ENCODE measurements at places on chromosomes 2 and 18.

- DNase-seq = no peak
Measured at GRCh38 chr2:3296182-3296972, 81.2 kb downstream of the EIPR1 start.

DNA sequence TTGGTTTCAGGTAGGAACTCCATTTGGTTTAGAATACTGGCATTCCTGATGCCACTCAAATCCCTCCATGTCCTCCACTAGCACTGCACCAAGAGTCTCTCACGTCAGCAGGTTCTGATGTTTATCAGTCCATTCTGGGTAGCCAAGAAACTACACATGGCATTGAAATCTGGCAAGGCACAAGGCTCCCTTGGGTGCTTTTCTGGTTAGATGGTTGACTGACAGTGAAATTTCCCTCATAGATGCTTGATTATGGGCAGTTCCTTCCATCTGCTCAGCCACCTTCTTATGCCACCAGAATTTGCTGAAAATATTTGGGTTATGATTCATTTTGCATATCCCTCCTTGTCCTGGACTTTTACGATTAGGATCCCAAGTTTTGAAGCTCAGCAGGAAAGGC, 32.6 kb downstream of the EDAR start:
- no peak for DNase-seq

GRCh38 chr2:142755191-142755590, 122.3 kb upstream of the KYNU start:
- no peak for DNase-seq

DNA sequence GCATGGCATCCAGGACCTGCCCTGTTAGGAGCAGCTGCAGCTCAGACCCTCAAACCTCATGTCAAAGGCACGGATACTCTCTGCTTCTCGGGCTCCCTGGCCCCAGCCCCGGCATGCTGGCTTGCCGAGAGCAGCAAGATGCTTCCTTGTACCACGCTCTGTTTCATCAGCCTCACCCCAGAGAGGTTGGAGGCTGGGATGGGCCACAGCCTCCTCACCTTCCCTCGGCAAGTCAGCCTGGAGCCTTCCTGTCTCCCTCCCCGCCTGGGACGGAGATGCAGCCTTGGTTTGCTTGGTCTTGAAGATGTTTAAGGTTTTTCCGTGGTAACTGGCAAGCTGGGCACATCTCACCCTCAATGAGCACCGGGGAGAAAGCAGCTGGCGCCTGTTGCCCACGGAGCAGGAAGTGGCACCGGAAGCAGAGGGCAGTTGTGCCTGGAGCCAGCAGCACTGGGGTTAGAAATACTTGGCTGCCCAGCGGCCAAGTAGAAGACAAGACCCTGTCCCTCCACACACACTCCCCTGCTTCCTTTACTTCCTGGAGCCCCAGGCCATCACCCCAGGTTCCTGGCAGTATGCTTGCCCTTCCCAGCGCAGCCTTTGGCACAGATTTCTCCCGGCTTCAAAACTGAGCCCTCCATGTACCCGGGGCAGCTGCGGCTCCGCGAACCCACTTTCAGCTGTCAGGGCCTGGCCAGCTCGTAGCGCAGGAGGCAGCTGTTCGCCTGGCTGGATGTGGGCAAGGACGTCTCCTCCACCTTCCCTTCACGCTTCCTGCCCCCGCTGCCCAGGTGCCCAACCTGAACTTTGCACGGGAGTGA, 17.4 kb downstream of the FBLN7 start:
- no peak for DNase-seq

GRCh38 chr2:188701836-188702235, 272.3 kb upstream of the COL3A1 start:
- peak; percentile 23 for DNase-seq

GRCh38 chr2:68238955-68239822, 13.1 kb downstream of the PPP3R1 start:
- peak; percentile 54 for DNase-seq

GRCh38 chr18:58453913-58454317, 175.0 kb downstream of the ALPK2 start:
- no peak for DNase-seq

DNA sequence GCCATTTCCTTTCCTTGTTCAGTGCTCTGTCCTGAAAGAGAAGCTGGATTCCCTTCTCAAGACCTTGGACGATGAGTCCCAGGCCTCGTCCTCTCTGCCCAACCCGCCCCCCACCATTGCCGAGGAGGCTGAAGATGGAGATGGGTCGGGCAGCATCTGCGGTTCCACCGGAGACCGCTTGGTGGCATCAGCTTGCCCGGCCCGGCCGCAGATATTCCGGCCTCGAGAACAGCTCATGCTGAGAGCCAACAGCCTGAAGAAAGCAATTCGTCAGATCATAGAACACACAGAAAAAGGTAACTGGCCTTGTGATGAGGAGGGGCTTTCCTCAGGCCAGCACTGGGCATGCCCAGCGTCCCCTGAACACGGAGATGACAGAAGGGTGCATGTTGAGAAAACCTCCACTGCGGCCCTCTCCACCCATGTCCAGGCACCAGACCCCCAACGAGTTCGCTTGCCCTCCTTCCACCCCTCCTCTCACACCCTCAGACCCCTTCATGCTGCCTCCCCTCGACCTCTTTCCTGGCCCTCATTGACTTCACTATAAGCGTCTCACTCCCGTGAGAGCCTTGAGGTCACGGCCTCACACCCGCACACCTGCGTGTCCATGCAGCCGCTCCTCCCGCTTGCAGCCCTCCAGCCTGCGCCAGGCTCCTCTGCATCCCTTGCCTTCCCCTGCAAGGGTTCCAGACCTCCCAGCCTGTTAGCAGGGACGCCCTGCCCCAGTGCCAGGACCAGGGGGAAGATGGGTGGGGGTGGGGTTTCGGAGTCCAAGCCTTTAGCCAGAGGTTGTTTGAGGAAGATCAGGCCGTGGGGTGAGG, 95.0 kb downstream of the DGKD start:
- no peak for DNase-seq

- DNase-seq = peak; percentile 83
Measured at GRCh38 chr2:64622443-64623241, 31.1 kb downstream of the SERTAD2 start.

Measured in kidney capillary endothelial cell (primary cell).